ENCODE measurements at places on chromosomes 4 and X. TPM values are rescaled to one million over a fixed set of nuclear protein-coding genes. Genes with fewer than 3 reads are reported as not detected.

GRCh38 chr4:43457866-43458265 is 565.4 kb downstream of the GRXCR1 start:
- no peak for DNase-seq

- peak; percentile 36 for DNase-seq
Observed at GRCh38 chr4:917466-917865, 14.7 kb downstream of the GAK start.

- no peak for DNase-seq
Observed at GRCh38 chr4:177964061-177964460, 521.8 kb upstream of the AGA start.

DNA sequence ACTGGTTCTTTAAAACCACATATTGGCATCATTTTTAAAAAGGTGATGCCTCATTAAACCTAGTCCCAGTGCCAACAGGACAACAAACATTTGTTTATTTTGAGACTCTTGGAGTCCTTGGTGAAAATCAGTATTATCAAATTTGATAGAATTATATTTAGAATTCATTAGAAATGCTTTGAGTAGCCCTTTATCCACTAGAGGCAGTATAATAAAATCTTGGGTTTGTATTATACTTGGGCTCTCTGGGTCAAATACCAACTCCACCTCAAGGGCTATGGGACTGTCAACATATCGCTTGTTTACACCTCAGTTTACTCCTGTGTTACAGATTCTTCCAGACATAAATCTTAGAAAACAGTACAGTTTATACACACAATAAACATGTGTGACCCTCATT is 335.7 kb upstream of the FSTL5 start:
- no peak for DNase-seq

GRCh38 chr4:16896881-16897750 is 1.3 kb downstream of the LDB2 start:
- no peak for DNase-seq

DNA sequence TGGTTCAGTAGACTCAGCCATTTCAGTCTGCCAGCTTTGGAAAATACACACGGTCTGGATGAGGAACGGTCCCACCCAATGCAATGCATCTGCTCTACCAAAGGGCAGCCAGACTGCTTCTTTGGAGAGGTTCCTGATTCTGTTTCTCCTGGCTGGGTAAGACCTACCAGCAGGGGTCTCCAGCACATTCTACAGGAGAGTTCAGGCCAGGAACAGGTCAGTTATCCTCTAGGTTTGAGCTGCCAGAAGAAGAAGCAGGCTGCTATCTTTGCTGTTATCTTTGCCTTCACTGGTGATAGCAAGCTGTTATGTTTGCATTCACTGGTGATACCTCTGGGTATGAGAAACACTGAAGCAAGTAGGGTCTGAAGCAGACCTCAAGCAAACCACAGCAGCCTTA is 45.5 kb upstream of the PBDC1 start:
- no peak for DNase-seq

DNA sequence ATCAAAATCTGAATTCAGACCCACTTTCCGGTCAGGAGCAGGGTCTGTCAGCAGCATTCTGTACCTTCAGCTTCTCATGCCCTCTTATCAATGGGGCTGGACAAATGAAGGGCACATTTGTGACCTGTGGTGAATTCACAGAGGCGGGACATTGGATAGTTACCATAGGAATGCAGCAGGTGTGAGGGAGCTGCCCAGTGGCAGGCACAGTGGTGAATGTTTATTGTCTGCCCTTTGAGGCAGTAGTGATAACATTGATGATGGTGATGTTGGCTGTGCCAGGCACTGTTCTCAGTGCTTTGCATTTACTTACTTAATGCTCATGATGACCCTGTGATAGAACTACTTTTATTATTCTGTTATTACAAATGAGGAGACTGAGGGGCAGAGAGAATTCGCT is 101.2 kb upstream of the KIT start:
- DNase-seq: no peak

DNA sequence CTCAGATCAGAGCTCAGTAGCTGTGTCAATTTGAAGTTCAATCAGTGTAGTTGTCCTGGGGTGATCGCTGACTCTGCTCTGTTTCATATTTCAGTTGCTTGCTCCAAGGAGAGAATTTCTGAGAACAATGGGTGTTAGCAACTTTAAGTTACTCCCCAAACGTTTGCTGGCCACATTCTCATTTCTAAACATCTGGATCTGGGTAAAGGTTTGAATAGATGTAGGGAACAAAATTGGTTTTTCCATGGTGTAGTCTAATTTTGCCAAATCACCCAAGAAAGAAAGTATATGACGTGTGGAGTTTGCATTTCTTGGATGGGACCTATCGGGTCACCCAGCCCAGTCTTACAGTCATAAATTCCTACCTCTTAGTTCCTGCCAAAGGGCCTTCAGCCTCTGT is 103.7 kb downstream of the AKAP4 start:
- no peak for DNase-seq

DNA sequence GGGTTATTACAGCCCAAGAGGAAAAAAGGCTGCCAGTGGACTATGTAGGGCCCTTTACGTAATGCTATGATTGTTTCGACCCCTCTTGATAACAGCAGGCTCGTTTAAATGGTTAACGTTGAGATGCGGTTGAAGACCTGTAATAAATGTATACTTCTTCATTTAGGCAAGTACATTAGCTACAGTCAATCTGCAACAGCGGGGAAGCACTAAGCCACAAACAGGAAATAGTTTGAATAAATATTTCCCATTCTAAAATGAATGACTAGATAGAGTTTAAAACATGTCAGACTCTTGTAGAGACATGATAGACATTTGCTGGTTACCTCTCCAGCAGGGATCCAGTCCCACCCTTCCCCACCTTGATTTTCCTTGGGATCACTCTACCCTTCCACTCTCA is 38.1 kb upstream of the STIM2 start:
- no peak for DNase-seq

DNA sequence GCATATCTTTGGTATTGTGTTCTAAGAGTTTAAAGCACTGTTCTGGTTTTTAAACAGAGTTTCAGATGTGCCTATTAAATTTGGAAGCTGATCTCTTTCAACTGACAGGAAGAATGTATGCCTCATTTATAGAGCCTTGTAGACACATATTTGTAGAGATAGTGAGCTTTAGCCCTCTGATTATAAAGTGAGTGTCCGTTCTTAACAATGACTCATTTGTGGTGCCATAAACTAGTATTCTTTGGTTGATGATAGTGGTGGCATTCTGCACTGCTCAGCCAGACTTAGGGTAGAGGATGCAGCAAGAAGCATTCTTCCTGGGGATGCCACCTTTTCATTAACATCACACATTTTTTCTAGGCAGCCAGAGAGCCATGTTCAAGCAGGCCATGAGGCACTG is 121.7 kb downstream of the TLL1 start:
- DNase-seq: no peak

GRCh38 chr4:67721315-67721769 is 20.4 kb upstream of the UBA6 start:
- DNase-seq: no peak

GRCh38 chr4:121822796-121823504 is 733 bp downstream of the CCNA2 start:
- DNase-seq: no peak

DNA sequence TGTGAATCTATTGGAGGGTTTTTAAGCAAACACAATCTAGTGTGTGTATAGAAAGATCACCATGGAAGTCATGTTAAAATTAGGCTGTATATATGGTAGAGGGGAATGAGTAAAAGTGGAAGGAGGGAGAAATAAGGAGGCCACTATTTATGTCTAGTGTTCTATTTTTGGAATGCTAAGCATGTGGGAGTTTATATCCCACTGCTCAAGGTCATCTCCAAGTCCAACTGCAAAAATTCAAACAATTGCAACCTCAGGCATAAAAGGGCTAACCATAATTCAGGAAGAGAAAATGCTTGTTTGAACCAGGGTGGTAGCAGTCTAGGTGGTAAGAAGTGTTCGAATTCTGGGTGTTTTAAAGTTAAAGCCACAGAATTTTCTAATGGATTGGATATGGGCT is 39.2 kb downstream of the SERPINA7 start:
- no peak for DNase-seq

DNA sequence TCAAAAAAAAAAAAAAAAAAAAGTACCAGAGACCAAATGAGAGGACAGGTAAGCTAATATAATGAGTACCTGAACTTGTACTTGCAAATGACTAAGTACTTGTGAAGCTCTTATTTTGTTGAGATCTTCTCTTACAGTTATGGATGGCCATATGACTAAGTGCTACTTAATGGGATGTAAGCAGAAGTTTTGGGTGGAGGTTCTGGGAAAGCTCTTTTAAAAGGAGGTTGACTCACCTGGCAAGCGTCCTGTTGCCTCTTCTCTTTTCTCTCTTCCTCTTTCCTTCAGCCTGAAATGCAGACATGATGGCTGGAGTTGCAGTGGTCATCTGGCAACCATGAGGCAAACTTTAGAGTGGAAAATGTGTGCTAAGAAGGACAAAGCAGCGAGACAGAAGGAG is 36.9 kb upstream of the MED14 start:
- DNase-seq: no peak

DNA sequence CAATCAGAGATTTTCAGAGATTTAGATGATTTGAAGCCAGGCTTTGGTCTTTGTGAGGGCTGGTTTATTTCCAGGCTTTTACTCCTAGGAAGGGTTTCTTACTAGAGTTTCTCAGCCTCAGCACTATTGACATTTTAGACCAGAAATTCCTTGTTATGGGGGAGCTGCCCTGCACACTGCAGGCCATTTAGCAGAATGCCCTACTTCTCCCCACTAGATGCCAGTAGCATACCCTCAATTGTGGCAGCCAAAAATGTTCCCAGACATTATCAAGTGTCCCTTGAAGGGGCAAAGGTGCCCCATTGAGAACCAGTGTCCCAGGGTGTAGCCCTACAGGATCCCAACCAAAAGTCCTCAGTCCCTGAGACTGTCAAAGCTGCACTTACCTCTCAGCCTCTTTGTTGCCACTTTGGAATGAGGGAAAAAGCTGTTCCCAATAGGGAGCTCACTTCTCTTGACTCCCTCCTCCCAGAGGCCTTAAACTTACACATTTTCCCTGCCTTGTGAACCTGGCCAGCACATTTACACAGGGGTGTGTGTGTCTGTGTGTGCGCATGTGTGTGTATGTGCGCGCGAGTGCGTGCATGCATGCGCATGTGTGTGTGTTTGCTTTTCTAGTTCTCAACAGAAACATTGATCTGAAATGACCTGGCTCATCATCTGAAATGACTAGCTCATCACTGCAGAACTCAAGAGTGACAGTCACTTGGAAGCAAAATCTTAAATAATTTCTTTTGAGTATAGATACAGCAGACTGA is 231.4 kb downstream of the QDPR start:
- DNase-seq: no peak

DNA sequence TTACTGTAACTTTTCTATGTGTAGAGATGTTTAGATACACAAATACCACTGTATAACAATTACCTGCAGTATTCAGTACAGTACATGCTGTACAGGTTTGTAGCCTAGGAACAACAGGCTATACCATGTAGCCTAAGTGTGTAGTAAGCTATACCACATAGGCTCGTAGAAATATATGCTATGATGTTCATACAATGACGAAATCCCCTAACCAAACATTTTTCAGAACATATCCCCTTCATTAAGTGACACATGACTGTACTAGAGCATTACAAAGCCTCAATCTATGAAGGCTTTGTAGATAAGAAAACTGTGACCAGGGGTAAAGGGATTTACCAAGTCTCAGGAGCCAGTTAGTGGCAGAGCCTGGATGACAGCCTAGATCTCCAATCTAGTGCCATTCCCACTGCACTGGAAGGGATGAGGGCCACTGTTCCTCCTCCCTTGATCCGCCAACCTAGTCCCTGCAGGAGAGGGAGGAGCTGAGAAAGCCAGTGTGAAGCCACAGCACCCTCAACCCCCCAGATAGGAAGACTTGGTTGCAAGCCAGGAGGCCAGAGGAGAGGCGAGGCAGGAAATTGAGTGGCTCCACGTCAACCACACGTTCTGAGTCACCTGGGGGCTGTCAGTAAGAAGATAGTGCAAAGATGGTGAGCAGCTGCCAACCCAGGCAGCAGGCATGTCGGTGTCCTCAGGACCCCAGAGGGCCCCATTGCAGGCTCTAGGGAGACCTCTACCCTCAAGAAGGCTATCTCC is 227.7 kb downstream of the BCOR start:
- DNase-seq: no peak

DNA sequence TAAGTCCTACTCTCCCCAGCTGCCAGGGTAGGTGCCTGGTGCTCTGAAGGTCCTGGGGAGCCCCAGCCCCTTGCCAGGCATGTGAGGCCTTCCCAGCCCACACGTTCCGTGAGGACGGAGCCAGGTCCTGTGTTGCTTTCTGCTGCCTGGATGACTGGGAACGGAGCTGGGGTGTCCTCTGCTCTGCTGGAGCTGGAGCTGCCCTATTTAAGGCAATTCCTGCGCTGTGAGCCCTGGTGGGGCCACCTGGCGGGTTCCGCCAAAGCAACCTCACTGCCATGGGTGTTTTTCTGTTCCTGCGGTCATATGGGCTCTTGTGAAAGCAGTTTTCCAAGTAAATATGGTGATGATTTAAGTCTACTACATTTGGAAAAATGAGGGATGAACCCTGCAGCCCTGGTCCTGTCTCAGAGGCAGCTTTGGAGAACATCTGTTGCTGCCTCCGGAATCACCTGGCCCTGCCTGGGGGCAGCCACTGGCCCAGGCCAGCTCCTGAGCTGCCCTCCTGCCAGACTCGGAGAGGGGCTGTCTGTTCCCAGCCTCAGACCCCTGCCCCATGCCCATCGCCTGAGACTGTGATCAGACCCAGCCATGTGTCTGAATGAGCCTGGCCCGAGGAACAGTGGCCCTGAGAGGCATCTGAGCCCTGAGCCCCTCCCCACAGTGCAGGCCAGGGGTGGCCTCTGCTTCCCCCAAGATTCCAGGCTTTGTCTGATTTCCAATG is 33.2 kb downstream of the FGFRL1 start:
- no peak for DNase-seq

DNA sequence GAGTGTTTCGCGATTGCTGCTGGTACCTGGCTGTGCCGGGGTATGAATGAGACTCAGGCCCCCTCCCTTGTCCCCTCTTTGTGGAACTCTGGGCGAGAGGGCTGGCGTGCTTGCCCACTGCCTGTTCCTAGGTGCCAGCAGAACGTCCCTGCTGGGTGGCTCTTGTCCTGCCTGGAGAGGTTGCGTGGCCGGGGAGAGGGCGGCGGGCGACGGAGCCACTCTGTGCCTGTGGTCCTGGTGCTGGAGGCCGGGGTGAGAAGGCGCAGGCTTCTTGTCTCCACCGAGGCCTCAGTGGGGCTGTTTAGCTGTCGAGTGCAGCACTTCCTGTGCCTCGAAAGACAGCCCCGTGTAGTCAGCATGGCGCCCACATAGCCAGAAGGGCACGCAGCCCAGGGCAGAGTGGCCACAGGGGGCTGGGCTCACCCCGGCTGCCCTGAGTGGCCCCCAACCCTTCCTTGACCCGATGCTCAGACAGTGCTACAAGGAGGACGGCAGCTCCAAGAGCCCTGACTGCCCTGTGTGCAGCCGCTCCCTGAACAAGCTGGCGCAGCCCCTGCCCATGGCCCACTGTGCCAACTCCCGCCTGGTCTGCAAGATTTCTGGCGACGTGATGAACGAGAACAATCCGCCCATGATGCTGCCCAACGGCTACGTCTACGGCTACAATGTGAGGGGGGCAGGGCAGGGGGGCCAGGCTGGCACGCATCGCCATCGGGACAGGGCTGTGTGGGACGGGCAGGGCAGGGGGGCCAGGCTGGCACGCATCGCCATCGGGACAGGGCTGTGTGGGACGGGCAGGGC is 8.9 kb upstream of the UVSSA start:
- DNase-seq: no peak

Gene OTUD6A
- total RNA-seq: not detected

Gene FOXR2
- total RNA-seq: not detected

Gene GATA1
- total RNA-seq: not detected

Gene CXCL1
- total RNA-seq: 0.86 TPM

Gene RASL11B
- total RNA-seq: 23.8 TPM

Gene USP27X
- 2.3 TPM for total RNA-seq

Gene EPGN
- not detected for total RNA-seq

Gene TRPC5OS
- not detected for total RNA-seq

Gene NUP62CL
- 1.3 TPM for total RNA-seq

Gene ADH6
- total RNA-seq: not detected

Data from cardiac septum (tissue), 1 donor.